Activated CD4-positive, alpha-beta T cell treated with anti-CD3 and anti-CD28 coated beads, Interleukin-2, amount 50 U/mL, for 24 hours (primary cell): ENCODE measurements at places on chromosomes 12 and 14.

GRCh38 chr12:113077859-113078255, 21.3 kb downstream of the DTX1 start:
- no peak for DNase-seq

- no peak for DNase-seq
These were observed 9.9 kb upstream of the NID2 start for GRCh38 chr14:52078721-52079120.

DNA sequence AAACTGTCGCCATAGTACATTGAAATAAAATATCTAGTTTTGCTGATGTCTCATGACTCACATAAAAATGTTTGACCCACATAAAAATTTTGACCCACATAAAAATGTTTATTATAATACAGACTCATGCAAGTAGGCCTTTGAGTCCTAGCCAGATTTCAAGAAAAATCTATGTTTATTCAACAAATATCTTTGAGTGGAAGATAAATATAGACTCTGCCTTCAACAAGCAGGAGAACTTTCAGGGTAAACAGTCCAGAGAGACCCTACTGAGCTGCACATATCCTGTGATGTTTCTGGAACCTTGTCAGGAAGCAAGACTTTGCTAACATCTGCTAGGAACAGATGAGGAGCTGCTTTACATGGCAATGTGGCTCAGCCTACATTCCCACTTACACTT, 283.1 kb downstream of the MDGA2 start:
- no peak for DNase-seq

GRCh38 chr14:73816393-73816816, 35.2 kb upstream of the PTGR2 start:
- no peak for DNase-seq

DNA sequence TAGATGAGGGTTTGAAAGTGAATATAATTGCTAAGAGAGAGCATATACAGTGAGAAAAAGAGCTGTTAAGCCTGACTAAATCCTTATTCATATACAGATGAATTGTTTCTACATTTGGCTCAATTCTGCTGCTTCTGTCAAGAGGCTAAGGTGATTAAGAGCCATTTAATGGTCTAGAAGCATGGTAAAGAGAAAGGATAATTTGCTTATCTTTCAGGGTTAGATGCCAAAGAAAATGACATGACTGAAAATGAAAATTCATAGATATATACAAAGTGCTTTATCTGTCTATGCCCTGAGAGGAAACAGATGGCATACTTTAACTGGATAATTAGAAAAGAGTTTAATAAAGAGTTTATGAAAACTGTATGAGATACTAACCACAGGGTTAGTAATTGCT, 834.9 kb downstream of the SLC6A15 start:
- no peak for DNase-seq

DNA sequence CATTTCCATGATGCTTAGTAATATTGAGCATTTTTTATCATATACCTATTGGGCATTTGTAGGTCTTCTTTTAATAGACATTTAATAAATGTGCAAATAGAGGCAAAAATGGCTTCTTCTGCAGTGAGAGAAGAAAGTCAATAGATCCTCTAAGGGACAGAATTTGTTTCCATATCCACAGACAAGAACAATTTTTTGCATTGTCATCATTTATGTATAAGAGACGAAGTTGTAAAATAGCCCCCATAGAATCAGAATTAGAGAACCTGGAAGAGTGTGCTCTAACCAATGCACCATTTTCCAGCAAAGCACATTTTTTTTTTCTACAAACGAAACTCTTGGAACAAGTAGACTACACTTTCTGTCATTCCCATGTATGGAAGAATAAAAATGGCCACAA, 365.1 kb upstream of the PDE3A start:
- DNase-seq: no peak

DNA sequence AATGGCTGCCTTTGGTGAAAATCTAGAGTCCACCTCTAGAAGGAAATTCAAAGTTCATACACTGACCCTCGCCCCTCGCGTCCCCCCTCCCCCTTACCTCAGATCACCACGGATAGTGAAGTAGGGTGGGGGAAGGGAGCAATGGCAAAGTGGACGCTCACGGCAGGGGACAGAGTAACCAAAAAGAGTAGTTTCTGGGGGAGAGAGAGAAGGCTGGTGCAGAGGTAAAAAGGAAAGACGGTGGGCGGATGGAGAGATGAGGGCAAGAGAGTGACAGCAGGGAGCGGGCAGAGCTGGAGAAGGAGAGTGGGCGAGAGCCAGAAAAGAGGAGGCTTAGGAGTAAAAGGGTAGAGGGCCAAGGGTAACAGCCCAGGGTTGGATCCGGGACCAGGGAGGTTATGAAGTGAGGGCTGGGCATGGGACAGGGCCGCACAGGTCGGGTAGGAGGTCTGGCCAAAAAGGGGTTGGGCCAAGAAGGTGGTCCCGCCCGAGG, 423 bp downstream of the ALDH6A1 start:
- no peak for DNase-seq

DNA sequence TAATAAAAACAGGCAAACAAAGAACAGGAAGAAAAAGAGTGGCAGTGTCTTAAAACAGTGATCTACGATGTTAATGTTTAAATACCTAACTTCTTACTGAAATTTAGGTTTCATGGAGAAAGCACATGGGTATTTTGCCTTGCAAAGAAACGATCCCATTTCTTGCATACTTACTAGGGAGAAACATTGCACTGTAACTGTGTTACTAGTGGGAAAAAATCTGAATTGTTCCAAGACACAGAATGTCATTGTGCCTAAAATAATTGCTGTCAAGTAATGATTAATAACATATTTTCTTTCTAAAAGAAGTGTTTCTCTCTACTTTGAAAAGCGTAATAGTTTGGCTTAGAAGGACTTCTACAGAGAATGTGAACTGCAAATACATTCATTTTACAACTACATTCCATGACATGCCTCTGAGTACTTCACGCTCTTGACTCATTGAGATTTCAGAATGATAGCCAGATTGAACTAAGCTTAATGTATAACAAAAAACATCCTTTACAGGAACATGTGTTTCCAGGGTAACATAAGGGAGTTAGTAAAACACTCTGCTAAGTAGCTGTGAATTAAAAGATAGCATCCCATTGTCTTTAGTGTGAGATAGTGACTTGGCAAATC, 256.2 kb upstream of the CPNE8 start:
- no peak for DNase-seq

DNA sequence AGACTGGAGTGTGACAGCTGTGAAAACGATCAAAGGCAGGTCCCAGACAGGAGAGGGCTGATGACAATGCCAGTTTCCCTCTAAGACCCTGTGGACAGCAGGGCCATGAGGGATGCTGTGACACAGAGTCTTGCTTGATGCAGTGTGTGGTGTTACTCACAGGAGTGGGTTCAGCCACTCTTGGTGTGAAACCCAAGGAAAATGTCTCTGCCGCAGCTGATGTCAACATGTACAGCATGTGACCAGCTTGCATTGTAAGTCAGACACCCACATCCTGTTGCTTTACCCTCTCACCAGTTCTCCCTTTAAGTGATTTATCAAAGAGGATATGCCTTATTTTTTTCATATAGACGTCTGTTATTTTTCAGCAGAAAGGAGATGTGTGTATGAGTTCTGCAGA, 268.6 kb downstream of the BTG1 start:
- peak; percentile 83 for DNase-seq

DNA sequence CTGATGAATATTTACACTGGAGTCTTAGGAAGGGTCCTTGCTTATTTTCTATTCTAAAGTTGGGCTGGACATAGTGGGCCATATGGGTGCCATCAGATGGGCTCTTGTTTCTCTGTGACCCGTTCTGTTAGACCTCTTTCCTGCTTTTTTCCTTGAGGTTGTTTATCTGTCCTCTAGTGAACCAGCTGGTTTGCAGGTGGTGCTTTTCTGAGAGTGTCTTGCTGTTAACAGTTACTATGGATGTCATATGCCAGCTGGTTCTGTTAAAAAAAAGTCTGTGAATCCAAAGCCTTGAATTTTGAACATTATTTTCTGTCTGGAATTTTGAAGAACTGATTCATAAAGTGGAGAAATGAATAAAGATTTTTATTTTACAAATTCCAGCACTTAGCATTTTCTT, 29.2 kb downstream of the ZC3H14 start:
- DNase-seq: no peak

- DNase-seq: no peak
These were observed 11.5 kb downstream of the RIMKLB start for GRCh38 chr12:8709124-8709830.

DNA sequence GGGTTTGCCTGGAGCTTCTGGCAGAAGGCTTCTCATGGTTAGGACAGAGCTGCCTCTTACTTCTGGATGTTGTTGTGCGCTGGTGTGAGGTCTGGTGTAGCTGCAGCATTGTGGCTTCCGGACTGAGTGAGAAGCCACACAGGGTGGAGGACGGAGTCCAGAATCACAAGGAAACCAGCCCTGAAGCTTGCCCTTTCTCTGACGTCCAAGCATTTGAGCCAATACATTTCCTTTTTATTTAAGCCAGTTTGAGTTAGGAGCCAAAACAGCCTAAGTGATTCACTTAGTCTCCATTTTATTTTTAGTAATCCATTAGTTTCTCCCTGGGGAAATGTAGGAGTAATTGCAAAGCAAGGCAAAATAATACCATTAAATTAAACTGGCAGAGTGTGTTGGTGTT, 402.4 kb upstream of the RGS6 start:
- no peak for DNase-seq
